NCI-H187 (cell line): ENCODE measurements at places on chromosomes 6 and 20.

DNA sequence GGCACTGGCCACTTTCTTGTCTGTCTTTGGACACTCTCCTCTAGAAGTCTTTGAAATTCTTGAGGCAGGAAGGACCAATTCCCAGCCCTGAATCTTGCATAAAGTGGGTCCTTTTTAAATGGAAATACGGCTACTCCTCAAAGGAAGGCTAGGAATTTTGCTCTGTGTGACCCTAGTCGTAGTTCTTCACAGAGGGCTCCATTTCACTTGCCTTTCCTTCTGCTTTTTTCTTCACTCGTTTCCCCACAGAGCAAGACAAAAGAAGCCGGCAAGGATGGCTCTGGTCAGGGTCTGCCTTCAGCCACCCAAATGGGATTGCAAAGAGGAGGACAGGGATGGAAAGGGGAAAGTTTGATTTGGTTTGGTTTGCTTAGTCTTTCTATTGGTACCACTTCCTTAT, 25.8 kb downstream of the HLA-E start:
- no peak for DNase-seq

GRCh38 chr20:25253606-25254275, 5.9 kb downstream of the PYGB start:
- no peak for DNase-seq

DNA sequence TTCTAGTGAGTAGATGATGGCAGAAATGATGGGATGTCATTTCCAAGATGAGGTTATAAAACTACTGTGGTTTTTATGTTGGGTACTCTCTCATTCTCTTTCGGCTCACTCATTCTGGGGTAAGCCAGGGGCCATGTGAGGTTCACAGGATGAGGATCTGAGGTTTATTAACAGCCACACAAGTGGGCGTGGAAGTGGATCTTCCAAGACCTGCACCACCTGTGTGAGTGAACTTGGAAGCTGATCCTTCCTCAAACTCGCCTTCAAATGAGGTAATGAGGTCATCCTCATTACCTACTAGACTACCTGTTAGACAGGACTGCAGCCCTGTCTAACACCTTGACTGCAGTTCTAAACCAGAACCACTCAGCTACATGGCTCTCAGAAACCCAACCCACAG, 45.1 kb upstream of the TAGAP start:
- DNase-seq = no peak

DNA sequence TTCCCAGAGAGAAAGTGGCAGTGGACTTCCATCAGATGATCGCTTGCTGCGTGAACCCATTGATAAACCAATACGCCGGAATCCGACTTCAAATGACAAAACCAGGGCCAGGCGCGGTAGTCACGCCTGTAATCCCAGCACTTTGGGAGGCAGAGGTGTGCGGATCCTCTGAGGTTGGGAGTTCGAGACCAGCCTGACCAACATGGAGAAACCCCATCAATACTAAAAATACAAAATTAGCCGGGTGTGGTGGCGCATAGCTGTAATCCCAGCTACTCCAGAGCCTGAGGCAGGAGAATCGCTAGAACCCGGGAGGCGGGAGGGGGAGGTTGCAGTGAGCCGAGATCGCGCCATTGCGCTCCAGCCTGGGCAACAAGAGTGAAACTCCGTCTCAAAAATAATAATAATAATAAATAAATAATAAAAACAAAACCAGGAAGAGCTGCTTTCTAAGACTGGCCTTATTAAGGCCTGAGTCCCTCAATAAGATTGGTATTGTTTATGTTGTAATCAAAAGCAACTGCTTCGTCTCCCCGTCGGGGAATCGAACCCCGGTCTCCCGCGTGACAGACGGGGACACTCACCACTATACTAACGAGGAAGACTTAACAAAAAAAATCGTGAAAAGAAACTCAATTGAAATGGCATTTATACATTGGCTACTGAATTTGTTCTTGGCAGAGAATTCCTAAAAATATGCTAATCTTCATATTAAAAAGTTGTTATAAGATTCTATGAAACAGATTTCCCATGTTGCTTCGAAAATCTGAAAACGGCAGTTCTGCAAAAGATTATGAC, 110.2 kb upstream of the ZNF184 start:
- no peak for DNase-seq

GRCh38 chr20:21713901-21714296, 8.4 kb downstream of the PAX1 start:
- no peak for DNase-seq

- no peak for DNase-seq
These were observed 29.4 kb downstream of the HBS1L start for GRCh38 chr6:135025175-135025574.

- DNase-seq = no peak
These were observed 669.4 kb upstream of the CITED2 start for GRCh38 chr6:140043762-140044378.

DNA sequence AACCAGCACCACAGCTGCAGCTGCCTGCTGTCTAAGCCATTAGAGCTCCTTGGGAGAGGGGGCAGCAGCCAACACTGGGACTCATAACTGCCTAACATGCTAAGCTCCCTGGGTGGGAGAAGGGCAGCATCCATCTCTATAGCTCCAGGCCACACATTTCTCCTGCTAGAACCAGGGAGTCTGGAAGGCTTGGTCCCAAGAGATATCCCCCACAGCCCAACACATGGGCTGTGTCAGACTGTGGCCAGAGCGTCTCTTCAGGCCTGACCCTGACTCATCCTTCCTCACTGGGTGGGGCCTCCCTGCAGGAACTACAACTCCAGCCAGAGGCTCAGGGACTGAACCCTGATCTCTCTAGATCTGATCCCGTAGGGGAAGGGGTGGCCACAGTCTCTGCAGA, 411.1 kb downstream of the HDGFL1 start:
- no peak for DNase-seq
